ENCODE measurements at places on chromosomes 6 and 20. TPM values are rescaled to one million over a fixed set of nuclear protein-coding genes. Genes with fewer than 3 reads are reported as not detected.
A peak's percentile ranks its signal among the peaks of the same experiment; 100 is the strongest.

- no peaks in the 10 kb centered on the region for H3K36me3 ChIP-seq
- H3K4me3 ChIP-seq = peak overlapping the region; percentile 66
- H3K27me3 ChIP-seq = no peaks in the 10 kb centered on the region
- H3K27ac ChIP-seq = peak overlapping the region; percentile 86
These were observed 95.3 kb upstream of the BHLHE23 start for GRCh38 chr20:63101781-63102720.

DNA sequence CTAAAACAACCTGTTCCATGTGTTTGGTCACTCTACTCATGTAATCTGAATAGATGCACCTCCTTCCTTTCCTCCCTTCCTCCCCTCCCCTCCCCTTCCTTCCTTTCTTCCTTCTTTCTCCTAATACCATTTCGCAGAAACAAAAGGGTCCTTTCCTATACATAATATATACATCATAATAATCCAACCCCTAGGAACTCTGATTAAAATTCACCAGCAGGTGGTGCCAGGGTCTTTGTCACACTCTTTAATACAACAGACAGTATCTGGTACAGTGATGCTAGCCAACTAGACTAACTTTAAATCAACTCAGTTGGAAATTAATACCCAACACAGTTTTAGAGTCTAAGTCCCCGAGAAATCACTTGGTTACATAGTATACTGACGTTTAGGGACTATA is 181.2 kb upstream of the SHLD1 start:
- H3K36me3 ChIP-seq = peaks cover 100% of the 10 kb centered on the region
- H3K4me3 ChIP-seq = no peak overlapping the region
- no peak overlapping the region for H3K27ac ChIP-seq
- H3K27me3 ChIP-seq = no peaks in the 10 kb centered on the region
- no peaks in the 10 kb centered on the region for H3K4me1 ChIP-seq
- DNase-seq = no peak

GRCh38 chr6:116465246-116465645 is 4.1 kb downstream of the CALHM6 start:
- peak; percentile 60 for DNase-seq
- H3K27ac ChIP-seq = no peak overlapping the region
- peaks cover 29% of the 10 kb centered on the region for H3K27me3 ChIP-seq
- no peak overlapping the region for H3K4me3 ChIP-seq
- no peaks in the 10 kb centered on the region for H3K36me3 ChIP-seq
- H3K4me1 ChIP-seq = peaks cover 16% of the 10 kb centered on the region

GRCh38 chr6:34816635-34817301 is 24.9 kb downstream of the BLTP3A start:
- peaks cover 4% of the 10 kb centered on the region for H3K36me3 ChIP-seq
- H3K27me3 ChIP-seq = no peaks in the 10 kb centered on the region
- H3K4me3 ChIP-seq = no peak overlapping the region
- no peak for DNase-seq

Gene ADAM33
- 96.9 TPM for total RNA-seq

DNA sequence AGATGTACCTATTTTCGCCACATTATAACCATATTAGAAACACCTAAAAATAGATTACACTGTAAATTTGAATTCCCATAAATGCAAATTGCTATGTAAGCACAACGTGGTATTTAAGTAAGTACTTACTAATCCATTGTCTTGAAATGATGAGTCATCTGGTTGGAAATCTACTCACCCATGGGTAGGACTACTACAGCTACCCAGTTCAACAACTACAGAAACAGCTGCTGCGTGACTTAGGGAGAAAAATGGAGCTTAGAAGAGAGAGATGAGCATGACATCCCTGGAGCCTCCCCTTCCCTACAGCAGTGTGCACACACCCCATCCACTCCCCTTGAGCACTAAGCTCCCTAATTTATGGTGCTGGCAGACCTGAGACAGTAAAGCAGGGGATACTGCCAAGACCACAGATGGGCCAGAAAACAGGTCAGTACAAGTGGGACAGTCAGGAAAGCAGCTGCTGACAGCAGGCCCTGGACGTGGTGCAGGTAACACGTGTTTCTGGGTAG is 26.9 kb downstream of the RRAGD start:
- H3K27me3 ChIP-seq = no peaks in the 10 kb centered on the region
- no peak overlapping the region for H3K4me3 ChIP-seq
- no peak overlapping the region for H3K27ac ChIP-seq
- DNase-seq = peak; percentile 12

- H3K4me1 ChIP-seq = peaks cover 1% of the 10 kb centered on the region
- H3K27me3 ChIP-seq = no peaks in the 10 kb centered on the region
- no peak overlapping the region for H3K27ac ChIP-seq
- no peaks in the 10 kb centered on the region for H3K36me3 ChIP-seq
These were observed 8.4 kb downstream of the NINL start for GRCh38 chr20:25576783-25577530.

Data from stomach (tissue), 19 donors.